H4 (cell line): ENCODE measurements at places on chromosomes 2 and 18. TPM values are rescaled to one million over a fixed set of nuclear protein-coding genes. Genes with fewer than 3 reads are reported as not detected.

The IL1RN gene
- total RNA-seq: 0.17 TPM in 1 of 2 replicates, not detected in the other

DNA sequence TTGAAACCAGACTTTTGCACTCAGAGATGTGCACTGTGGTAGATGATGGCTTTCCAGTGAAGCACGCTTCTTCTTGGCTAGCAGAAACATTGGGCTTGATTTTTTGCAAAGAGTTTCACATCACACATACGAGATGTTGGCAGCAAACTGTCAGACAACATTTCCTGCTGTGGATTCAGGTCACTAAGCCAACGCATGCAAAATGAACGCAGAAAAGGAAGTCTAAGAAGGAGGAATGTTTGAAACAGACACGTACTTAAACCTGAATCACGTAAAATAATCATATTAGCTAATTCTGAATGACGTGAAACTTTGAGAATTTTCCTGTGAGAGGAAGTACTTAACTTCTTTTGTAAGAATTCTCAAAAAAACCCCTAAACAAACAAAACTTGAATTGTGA, 88.1 kb downstream of the EPB41L3 start:
- no peak for DNase-seq

DNA sequence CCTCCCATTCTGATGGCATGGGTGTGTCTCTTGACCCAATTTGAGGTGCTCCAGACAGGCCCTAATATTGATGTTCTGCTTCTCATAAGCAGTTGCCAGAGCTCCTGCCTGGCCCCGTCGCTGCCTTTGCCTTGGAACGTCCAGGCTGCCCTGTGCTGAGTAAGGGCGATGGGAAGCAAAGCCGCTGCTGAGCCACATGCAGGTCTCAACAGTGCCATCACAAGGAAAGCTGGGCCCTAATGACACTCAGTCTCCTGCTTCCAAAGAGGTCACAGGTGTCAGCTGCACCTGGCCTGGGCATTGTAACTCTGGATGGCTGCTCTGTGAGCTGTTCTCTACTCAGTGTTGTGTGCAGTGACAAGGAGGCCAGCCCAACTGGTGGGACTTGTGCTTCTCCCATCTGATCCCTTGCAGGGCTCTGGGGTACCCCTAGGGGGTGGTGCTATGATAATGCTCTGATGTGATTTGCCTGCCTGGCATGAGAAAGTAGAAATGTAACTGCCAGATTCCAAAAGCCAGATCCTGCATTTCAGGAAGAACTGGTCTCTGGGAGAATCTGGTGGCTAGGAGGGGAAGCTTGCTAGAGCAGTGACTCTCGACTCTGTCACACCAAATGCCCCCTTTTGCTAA, 8.7 kb downstream of the TTC39C start:
- DNase-seq: no peak

DNA sequence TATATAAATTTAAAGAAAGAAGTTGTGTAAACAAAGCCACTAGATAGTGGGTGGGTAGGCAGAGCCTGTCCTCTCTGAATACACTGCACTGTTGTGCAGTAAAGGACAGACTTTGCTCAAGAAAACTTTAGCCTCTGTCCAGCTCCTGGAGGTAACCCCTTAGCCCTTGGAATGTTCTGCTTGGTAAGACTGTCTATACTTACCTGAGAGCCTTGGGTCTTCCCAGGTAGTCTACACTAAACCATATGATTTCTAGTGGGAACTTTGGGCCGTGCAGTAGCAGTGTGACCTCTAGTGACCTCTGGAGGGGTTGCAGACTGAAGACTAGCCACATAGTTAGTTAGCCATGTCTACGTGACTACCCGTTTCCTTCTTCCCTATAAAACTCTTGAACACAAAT, 678.3 kb upstream of the NRXN1 start:
- DNase-seq: peak; percentile 2

The IRS1 gene
- 3.4 and 6.0 TPM in 2 replicates for total RNA-seq

GRCh38 chr18:55247032-55247431, 287.8 kb upstream of the CCDC68 start:
- no peak for DNase-seq

The PLEK gene
- 0.12 TPM in 1 of 2 replicates, not detected in the other for total RNA-seq

The RAB6C gene
- not detected in 2 replicates for total RNA-seq

The ASB18 gene
- total RNA-seq: not detected in 2 replicates

The STEAP3 gene
- total RNA-seq: 14.0 and 17.7 TPM in 2 replicates

The TPRKB gene
- total RNA-seq: 124 and 136 TPM in 2 replicates

The OSBPL6 gene
- total RNA-seq: 3.9 and 10.1 TPM in 2 replicates

GRCh38 chr2:119671016-119671415, 8.0 kb upstream of the TMEM177 start:
- DNase-seq: no peak

GRCh38 chr2:201139836-201140604, 24.1 kb downstream of the CFLAR start:
- no peak for DNase-seq

DNA sequence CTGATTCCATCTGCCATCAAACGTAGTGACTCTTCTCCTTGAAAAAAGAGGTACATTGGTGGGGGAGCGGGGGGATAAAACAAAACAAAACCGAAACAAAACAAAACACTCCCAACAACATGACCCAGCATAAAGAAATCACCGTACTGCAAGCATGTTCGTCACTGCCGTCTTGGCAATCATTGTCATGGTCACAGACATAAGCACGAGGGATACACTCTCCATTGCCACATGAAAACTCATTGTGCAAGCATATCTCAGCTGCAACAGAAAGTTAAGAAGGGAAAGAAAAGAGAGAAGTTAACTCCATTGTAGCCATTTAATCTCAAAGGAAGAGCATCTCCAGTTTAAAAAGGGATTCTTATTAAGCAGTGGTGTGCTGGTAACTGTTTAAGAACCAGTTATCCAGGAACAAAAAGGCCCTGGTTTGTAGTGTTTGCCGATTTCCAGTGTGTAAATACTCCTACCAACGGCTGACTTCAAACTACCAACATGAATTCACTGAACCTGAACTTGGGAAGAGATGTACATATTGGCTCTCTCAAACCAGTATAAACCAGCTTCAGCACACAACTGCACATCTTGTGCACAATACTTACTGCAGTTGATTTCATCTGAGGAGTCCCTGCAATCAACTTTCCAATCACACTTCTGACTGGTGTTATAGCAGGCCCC, 68.2 kb downstream of the LRP2 start:
- no peak for DNase-seq

DNA sequence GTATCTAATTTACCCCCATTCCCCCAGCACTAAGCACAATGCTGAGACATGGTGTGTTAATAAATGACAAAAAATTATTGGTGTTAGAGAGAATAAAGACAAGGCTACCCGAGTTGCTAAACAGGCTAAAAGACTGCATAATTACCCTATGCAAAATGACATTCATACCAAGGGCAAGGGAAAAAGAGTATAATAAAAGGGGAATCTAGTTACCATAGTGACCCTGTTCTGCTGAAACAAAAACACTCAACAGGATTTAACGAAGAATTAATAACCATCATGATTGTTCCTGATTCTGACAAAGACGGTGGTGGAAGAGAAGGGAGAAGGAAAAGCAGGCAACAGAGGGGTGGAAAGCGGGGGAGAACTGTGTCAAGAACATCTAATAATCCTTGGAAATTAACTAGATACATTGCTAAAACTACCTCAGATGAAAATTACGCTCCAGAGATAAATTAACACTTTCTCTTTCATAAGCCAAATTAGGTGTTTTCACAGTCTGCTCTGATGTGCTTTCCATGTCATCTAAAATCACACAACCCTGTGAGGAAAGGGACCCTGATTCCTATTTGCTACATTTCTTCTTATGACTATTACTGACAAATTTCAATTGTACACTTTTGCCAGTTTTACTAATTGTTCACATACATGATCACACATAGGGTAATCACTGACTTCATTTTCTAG, 25.5 kb downstream of the TTR start:
- DNase-seq: no peak

DNA sequence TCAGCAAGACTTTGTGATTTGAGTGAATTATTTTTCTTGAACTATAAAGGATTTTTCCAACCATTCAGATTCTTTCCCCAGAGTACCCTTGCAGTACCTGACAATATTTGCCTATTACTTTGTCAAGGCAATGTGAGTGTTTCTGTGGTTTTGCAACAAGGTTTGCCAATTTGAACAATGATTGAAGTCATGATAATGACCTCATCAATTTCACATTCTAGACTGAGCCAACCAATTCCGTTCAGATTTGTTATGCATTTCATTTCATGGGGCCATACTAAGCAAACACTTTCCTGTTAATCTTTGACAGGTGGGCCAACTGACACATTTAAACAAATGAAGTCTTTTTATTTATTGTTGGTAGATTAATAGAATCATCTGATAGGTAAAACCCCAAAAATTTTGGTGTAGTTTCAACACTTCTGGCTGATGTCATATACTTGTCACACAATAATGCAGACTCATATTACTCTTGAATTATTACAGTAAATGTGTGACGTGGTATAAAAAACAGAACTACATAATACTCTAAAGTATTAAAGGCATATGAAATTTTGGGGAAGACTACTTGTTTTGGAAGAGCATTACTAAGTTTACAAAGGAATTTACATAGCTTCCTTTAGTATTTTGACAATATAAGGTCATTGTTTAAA, 526.4 kb downstream of the DPP10 start:
- DNase-seq: no peak

The ANKRD53 gene
- total RNA-seq: not detected in 2 replicates

The NETO1 gene
- total RNA-seq: not detected in 2 replicates

- DNase-seq: no peak
Observed at GRCh38 chr18:5998166-5998881, 103.0 kb upstream of the TMEM200C start.

DNA sequence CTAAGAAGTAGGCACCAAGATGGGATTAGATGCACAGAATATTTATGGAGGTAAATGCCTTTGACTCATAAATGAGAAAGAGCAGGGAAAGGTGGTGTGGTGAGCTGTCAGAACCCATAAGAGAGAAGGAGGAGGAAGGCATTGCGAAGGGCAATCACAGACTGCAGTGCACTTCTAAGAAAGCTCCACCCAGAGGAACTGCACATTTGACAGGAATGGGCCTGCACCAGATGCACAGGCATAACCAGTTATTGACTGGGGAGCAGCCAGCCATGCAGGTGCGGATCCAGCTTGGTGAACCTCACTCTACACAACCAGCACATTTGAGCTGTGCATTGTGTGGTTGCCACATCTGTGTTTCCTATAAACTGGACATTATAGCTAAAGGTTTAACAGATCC, 62.2 kb upstream of the L3MBTL4 start:
- DNase-seq: no peak

GRCh38 chr2:118773826-118774225, 73.6 kb downstream of the EN1 start:
- DNase-seq: no peak

- DNase-seq: peak; percentile 11
Observed at GRCh38 chr2:162382278-162382677, 38.3 kb downstream of the GCA start.

DNA sequence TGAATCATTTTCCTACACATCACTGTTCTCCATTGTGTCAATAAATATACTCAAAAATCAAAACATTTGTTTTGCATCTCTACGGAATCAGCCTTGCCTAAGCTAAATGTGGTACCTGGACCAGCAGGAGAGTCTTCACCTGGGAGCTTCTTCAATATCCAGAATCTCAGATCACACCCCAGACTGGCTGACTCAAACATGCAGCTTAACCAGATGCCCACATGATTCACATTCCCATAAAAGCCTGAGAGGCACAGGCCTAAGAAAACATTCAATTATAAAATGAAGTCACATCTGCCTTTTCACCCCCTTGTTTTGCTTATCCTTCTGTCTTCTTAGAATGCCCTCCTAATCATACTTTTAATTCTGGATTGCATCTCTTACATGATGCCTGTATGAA, 1045.5 kb upstream of the NXPH2 start:
- DNase-seq: no peak

- no peak for DNase-seq
Observed at GRCh38 chr2:235520787-235521186, 26.9 kb downstream of the AGAP1 start.

DNA sequence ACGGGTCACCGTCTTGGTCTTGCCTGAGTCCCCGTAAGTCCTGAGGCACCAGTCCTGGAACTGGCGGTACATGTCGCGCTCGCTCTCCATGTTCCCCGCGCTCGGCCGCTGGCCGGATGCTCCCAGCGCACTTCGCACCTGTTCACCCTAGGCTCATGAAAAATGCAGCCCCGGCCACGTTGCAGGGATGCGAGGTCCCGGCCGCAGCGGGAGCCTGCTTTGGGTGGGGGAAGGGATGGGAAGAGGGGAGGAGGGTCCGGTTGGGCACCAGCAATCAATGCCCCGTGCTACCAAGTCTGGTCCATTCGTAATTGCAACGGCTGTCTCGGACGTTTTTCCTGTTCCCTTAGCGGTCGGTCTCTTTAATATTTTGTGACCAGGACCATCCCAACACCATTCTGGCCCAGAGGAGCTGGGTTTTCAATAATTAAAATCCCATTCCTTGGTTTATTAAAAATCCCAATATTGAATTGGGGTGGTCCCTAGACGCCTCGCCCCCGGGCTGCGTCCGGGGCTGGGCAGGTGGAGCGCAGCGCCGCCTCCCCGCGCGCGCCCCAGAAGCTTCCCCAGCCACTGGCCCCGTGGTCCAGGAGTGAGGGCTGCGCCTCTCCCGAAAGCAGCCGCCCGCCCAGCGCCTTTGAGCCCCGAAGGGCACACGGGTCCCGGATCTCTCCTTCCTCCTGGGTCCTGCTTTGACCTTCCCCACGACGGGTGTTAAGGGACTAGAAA, 1.4 kb downstream of the NOL4 start:
- DNase-seq: no peak

DNA sequence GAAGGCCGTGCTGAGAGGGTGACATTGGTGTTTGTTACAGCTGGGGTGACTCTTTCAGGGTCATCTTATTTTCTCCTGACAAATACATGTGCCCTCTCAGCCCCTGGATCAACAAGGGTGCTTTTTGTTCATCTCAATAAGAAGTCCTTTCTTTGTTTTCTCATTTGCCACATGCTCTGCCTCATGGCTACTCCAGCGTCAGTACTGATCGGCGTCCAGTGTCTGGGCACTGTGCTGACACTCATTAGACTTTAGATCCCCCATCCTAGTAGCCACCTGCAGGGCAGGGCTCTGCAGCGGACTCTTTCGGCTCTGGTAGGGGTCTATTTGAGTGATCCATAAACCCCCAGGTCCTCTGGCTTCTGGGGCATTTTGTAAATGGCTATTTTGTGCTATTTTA, 38.4 kb downstream of the NPPC start:
- DNase-seq: no peak

DNA sequence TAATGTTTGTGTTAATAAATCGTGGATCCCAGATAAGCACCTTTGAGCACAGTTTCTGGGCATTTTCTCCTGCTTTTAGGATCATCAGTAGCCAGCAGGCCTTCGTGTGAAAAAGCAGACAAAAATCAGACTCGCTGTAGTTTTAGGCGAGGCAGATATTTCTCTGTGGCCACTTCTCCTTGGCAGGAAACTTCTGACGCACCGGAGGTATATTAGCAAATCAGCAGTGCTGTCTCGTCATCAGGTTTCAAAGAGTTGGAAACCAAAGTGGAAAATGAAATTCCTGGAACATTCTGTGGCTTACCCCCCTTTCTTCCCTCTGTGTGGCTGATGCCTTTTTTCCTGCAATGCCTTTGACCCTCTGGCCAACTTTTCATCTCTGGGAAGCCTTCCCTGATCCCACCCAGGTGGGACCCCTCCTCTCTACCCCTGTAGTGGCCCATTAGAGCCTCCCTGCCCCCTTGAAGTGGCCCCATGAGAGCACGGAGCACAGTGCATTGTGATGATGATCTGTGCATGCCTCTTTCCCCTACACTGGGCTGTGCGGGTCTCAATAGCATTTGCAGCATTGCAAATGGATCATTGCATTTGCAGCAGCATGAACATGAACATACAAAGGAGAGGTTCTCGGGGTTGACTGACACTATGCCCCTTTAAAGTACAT, 93.3 kb downstream of the RNF144A start:
- peak; percentile 80 for DNase-seq

GRCh38 chr2:205723179-205723578, 40.9 kb downstream of the NRP2 start:
- DNase-seq: no peak
